Hepatocyte (in vitro differentiated cells): ENCODE measurements at places on chromosomes 11 and 22. TPM values are rescaled to one million over a fixed set of nuclear protein-coding genes. Genes with fewer than 3 reads are reported as not detected.

- H3K4me3 ChIP-seq = no peak overlapping the region
- peak overlapping the region; percentile 71 for H3K27ac ChIP-seq
- H3K36me3 ChIP-seq = no peaks in the 10 kb centered on the region
- DNase-seq = peak; percentile 60
- H3K27me3 ChIP-seq = no peaks in the 10 kb centered on the region
Observed at GRCh38 chr22:38153821-38154562, 27.6 kb downstream of the PLA2G6 start.

Gene DGCR8
- total RNA-seq = 18.3 and 22.0 TPM in 2 replicates

Gene MYOD1
- not detected in 2 replicates for total RNA-seq

DNA sequence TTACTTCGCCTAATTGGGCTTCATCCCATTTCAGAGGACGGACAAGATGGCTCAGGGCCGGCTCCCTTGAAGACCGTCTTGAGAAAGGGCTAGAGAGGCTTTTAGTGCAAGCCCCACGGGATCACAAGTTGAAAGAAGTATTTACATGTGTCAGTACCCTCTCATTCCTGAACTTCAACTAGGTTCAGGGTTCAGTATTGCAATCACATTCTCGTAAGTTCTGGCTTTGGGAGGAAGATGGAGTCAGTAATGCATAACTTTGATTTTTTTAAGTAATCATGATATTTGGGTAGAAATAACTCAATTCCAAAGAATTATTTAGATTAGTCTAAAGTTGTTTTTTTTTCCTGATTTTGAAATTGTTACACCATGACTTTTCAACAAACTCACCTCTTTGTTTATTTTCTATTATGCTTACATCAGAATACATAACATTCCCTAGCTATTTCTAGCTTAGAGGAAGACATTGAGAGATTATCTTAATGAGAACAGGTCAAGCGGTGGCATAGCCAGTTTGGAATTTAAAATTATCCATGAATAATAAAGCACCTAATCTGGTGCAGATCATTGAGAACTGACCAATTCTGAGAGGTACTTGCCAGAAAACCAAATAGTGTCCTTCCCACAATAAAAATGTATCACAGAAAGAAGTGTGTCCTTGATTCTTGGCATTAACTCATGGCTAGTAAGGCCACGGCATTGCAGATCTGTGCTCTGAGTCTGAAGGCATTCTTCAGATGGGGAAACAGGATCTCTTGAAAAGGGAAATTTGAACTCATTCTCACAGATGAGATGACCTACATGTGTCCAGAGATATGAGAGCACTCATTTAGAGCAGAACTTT lies 92.1 kb upstream of the BLID start:
- H3K36me3 ChIP-seq = no peaks in the 10 kb centered on the region
- peak overlapping the region; percentile 85 for H3K27ac ChIP-seq
- no peak overlapping the region for H3K4me3 ChIP-seq
- no peaks in the 10 kb centered on the region for H3K27me3 ChIP-seq

DNA sequence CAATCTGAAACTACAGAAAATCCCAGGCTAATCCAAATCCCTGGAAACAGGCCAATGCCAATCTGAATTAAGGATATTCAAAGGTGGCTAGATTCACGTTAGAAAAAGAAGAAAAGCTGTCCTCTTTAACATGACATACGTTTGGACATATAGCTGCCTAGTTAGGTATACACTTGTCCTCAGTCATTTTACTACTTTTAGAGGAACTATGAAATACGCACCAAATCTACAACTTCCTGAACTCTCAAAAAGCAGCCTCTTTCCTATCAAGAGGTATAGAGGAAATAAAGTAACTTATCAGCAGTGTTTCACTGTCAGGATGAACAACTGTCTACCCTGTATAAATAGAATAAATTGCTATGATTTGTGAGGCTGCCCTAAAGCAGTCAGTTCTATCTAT lies 24.0 kb downstream of the KMT5B start:
- H3K36me3 ChIP-seq = no peaks in the 10 kb centered on the region
- H3K4me3 ChIP-seq = no peak overlapping the region
- no peak for DNase-seq
- peaks cover 4% of the 10 kb centered on the region for H3K4me1 ChIP-seq

Gene RIMBP3B
- 0.17 TPM in 1 of 2 replicates, not detected in the other for total RNA-seq

Gene RFPL3
- total RNA-seq = not detected in 2 replicates

GRCh38 chr22:21043860-21044535 lies 1.7 kb upstream of the LRRC74B start:
- H3K36me3 ChIP-seq = no peaks in the 10 kb centered on the region
- H3K27ac ChIP-seq = peak overlapping the region; percentile 20
- no peak overlapping the region for H3K4me3 ChIP-seq
- H3K27me3 ChIP-seq = no peaks in the 10 kb centered on the region
- H3K4me1 ChIP-seq = peaks cover 11% of the 10 kb centered on the region

Gene OR4D5
- total RNA-seq = 0.32 and 0.77 TPM in 2 replicates

GRCh38 chr11:95586661-95587060 lies 202.9 kb downstream of the FAM76B start:
- H3K36me3 ChIP-seq = no peaks in the 10 kb centered on the region
- no peaks in the 10 kb centered on the region for H3K4me1 ChIP-seq
- H3K27ac ChIP-seq = no peak overlapping the region
- no peak for DNase-seq
- H3K4me3 ChIP-seq = no peak overlapping the region
- no peaks in the 10 kb centered on the region for H3K27me3 ChIP-seq

- no peak for DNase-seq
- peaks cover 5% of the 10 kb centered on the region for H3K27me3 ChIP-seq
- no peak overlapping the region for H3K27ac ChIP-seq
- no peak overlapping the region for H3K4me3 ChIP-seq
- H3K36me3 ChIP-seq = no peaks in the 10 kb centered on the region
- peaks cover 9% of the 10 kb centered on the region for H3K4me1 ChIP-seq
Observed at GRCh38 chr11:112610494-112610893, 349.8 kb upstream of the PLET1 start.

DNA sequence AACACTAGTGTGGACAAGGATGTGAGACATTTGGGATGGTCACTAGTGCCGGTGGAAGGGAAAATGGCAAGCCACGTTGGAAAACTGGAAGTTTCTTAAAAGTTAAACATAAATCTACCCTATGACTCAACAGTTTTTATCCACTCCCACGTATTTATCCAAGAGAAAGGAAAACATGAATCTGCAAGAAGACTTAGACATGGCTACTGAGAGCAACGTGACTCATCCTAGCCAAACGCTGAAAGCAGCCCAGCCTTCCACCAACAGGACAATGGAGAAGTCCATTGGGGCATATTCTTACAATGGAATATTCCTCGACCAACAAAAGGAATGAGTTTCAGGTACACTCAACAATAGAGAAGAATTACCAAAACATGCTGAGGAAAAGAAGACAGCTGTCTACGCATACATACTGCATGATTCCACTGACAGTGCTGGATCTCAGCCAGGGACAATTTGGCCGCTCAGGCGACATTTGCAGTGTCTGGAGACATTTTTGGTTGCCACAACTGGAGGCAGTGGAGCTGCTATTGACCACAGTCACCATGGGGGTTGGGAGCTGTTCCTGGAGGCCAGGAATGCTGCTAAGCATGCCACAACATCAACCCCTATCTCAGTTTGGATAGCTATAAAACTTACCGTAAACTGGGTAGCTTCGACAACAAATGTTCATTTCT lies 21.2 kb downstream of the SYT13 start:
- no peak overlapping the region for H3K4me3 ChIP-seq
- H3K36me3 ChIP-seq = no peaks in the 10 kb centered on the region
- no peaks in the 10 kb centered on the region for H3K27me3 ChIP-seq

GRCh38 chr11:19672586-19673206 lies 39.9 kb upstream of the NAV2 start:
- no peaks in the 10 kb centered on the region for H3K27me3 ChIP-seq
- peaks cover 14% of the 10 kb centered on the region for H3K4me1 ChIP-seq
- no peak for DNase-seq
- no peaks in the 10 kb centered on the region for H3K36me3 ChIP-seq

DNA sequence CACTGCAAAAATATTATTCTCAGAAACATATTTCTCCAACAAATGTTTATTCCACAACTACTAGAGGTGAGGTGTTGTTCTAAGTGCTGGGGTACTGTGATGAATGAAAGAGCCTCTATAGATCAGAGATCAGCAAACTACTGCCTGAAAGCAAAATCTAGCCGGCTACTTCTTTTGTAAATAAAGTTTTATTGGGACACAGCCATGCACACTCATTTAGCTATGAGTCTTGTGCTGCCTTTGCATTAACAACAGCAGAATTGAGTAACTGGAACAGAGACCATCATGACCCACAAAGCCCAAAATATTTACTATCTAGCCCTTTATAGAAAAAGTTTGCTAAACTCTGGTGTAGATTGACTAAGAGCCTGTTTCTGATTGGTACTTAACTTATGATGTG lies 37.1 kb upstream of the CRYBB3 start:
- H3K36me3 ChIP-seq = no peaks in the 10 kb centered on the region
- no peak overlapping the region for H3K27ac ChIP-seq
- H3K27me3 ChIP-seq = no peaks in the 10 kb centered on the region
- no peak for DNase-seq
- H3K4me3 ChIP-seq = no peak overlapping the region

DNA sequence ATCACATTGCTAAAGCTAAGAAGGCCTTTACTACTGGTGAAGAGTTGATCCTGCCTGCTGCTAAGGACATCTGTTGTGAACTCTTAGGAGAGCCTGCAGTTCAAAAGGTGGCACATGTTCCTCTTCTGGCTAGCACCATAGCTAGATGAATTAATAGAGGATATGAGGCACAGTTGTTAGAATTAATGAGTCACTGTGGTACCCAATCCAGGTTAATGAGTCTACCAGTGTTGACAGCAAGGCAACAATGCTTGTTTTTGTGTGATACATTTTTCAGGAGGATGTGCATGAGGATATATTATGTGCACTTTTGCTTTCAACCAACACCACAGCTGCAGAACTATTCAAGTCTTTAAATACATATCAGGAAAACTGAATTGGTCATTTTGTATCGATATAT lies 12.0 kb downstream of the C11orf58 start:
- no peak for DNase-seq
- no peaks in the 10 kb centered on the region for H3K4me1 ChIP-seq
- no peak overlapping the region for H3K27ac ChIP-seq
- no peaks in the 10 kb centered on the region for H3K36me3 ChIP-seq

Gene LDHAL6A
- total RNA-seq = not detected in 2 replicates

Gene CYB561A3
- total RNA-seq = 34.8 and 37.2 TPM in 2 replicates

Gene MS4A12
- not detected in 2 replicates for total RNA-seq

DNA sequence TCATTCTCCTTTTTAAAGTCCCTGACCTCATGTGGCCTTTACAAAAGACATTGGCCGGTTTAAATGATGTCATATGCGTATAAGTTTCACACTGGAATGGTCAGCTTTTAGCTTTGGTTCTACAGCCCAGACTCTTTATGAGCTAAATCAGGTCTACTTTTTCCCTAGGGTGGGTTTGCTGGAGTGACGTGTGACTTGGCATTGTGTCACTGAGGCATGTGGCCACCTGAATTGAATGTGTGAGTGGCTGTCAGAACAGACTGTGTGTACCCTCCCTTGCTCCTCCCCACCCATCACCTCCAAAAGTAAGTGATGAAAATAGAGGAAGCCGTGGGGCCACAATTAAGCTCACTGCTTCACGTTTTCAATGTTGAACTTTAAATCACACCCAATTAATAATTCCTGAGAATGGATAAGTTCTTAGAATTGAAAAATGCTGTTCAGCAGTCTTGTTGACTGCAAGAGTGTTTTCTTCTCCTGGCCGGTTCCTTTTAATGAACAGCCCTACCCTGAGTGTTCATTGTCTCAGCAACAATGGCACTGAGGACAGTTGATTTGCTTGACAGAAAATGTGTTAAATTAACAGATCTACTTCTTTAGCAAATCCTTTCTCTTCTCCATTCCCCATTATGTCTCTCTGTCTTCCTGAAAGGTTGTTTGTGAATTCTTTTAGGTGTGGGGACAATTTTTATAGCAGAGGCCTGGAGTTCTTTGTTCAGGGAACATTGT lies 11.3 kb downstream of the CECR2 start:
- H3K36me3 ChIP-seq = no peaks in the 10 kb centered on the region
- DNase-seq = no peak
- H3K27ac ChIP-seq = no peak overlapping the region
- no peak overlapping the region for H3K4me3 ChIP-seq
- no peaks in the 10 kb centered on the region for H3K27me3 ChIP-seq
- H3K4me1 ChIP-seq = peaks cover 22% of the 10 kb centered on the region

DNA sequence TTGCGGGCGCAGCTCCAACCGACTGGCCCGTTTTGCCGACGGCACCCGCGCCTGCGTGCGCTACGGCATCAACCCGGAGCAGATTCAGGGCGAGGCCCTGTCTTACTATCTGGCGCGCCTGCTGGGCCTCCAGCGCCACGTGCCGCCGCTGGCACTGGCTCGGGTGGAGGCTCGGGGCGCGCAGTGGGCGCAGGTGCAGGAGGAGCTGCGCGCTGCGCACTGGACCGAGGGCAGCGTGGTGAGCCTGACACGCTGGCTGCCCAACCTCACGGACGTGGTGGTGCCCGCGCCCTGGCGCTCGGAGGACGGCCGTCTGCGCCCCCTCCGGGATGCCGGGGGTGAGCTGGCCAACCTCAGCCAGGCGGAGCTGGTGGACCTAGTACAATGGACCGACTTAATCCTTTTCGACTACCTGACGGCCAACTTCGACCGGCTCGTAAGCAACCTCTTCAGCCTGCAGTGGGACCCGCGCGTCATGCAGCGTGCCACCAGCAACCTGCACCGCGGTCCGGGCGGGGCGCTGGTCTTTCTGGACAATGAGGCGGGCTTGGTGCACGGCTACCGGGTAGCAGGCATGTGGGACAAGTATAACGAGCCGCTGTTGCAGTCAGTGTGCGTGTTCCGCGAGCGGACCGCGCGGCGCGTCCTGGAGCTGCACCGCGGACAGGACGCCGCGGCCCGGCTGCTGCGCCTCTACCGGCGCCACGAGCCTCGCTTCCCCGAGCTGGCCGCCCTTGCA lies 1.0 kb downstream of the FJX1 start:
- H3K36me3 ChIP-seq = no peaks in the 10 kb centered on the region
- peak overlapping the region; percentile 46 for H3K4me3 ChIP-seq
- peak overlapping the region; percentile 91 for H3K27ac ChIP-seq
- DNase-seq = peak; percentile 63
- no peaks in the 10 kb centered on the region for H3K27me3 ChIP-seq
- peaks cover 19% of the 10 kb centered on the region for H3K4me1 ChIP-seq

GRCh38 chr11:9806946-9807687 lies 143.2 kb downstream of the SWAP70 start:
- H3K27me3 ChIP-seq = no peaks in the 10 kb centered on the region
- H3K4me3 ChIP-seq = no peak overlapping the region
- DNase-seq = no peak

GRCh38 chr11:36478700-36479329 lies 31.3 kb downstream of the TRAF6 start:
- DNase-seq = peak; percentile 71
- no peaks in the 10 kb centered on the region for H3K27me3 ChIP-seq
- no peaks in the 10 kb centered on the region for H3K36me3 ChIP-seq
- H3K27ac ChIP-seq = no peak overlapping the region
